ENCODE measurements at places on chromosomes 3 and 15.

GRCh38 chr3:137330246-137330645 lies 372.5 kb downstream of the IL20RB start:
- no peak for DNase-seq

GRCh38 chr15:80404057-80404760 lies at the start of gene ARNT2:
ARNT2 (plus strand) TSS chr15:80404382; CDS start chr15:80404516, 134 bp downstream.
- peak; percentile 35 for DNase-seq

- no peak for DNase-seq
Measured at GRCh38 chr15:101167411-101167752, 84.5 kb downstream of the CHSY1 start.

GRCh38 chr3:59774000-59774399 lies 724.2 kb upstream of the CFAP20DC start:
- peak; percentile 29 for DNase-seq

- no peak for DNase-seq
Measured at GRCh38 chr15:67130166-67130565, 64.8 kb downstream of the SMAD3 start.

GRCh38 chr3:88113311-88114162 lies 36.2 kb upstream of the C3orf38 start:
- peak; percentile 41 for DNase-seq

DNA sequence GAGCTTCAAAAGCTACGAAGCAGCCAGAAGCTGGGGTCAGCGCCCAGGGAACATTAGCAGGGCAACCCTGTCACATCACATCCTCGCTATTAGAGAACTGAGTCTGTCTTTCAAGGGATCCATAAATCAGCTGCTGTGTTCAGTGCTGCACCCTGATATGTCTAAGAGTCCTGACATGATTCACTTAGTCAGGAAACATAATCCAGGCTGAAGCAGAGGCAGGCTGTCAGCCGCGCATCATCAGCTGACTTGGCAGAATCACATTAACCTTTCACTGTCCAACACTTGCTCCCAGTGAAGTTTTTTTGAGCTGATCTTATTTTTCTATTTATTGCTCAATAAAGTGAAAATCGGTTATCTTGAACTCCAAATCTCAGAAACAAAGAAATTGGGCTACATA lies 23.5 kb downstream of the MYH15 start:
- no peak for DNase-seq

GRCh38 chr3:24740326-24740725 lies 245.7 kb upstream of the THRB start:
- no peak for DNase-seq

DNA sequence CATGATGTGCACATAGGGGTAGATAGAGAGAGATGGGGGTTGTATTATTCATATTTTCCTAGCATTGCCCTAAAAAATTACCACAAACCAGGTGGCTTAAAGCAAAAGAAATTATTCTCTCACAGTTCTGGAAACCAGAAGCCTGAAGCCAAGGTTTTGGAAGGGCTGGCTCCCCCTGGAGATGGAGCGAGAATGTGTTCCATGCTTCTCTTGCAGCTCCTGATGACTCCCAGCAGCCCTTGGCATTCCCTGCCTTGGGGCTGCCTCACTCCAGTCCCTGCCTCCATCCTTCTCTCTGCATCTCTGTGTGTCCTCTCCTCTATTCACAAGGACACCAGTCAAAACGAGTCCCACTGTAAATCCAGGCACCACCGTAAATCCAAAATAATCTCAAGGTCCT lies 91.5 kb upstream of the FAM174B start:
- no peak for DNase-seq

DNA sequence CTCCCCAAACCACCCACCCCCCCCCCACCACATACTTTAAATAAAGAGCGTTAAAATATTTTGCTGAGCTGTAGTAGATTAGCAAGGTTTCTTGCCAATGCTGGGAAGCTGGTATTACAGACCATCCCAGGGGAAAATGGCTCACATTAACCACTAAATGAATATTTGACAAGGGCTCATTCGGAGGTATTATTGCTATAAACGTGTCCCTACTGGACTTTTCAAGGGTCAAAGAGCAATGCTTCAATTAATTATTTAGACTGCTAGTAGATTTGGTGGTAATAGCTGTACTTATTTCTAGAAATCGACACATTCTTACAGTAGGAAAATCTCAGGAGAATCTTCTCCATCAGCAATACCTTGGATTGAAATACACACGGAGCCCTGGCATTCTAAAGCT lies 5.2 kb downstream of the SOX2 start:
- no peak for DNase-seq

- DNase-seq, result no peak
Measured at GRCh38 chr15:70281811-70282307, 184.1 kb upstream of the TLE3 start.

DNA sequence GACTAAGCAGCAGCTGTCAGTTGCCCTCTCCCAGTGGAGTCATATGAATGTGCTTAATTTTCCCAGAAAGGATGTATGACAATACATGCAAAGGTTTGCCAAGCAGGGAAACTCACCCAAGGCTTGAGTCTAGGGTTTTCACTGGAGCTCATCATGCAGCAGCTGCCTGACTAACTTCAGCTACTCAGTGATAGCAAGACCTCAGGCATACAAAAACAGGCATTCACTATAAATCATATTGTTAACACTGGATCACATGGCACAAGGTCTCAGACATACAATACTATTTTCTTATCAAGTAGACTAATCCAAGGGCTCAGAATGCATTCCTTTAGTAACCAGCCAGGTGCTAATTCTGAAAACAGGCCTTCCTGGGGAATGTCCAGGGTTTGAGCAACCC lies 85.0 kb upstream of the STAC start:
- no peak for DNase-seq

- peak; percentile 28 for DNase-seq
Measured at GRCh38 chr3:193946945-193947344, 189.0 kb upstream of the HES1 start.

GRCh38 chr3:115930168-115930567 lies 306.9 kb downstream of the GAP43 start:
- DNase-seq, result no peak

- no peak for DNase-seq
Measured at GRCh38 chr15:41866263-41866703, 27.6 kb downstream of the SPTBN5 start.
